ENCODE measurements at places on chromosomes 12 and 14.

DNA sequence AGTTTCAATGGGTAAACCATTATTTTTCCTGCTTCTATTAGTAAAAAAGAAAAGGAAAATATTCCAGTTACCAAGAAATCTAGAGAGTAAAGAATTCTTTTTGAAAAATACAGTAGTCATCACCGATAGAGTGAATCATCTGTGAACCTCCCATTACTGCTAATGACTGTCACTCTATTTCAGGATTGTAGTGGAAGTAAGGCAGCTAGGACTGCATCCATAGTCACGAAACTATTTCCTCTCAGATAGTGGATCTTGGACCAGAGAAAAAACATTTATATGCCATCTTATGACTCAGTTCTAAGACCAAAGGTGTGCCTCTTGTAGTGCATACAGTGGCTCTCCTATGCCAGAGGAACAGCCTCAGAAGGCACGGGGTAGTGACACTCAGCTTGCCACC is 173.9 kb upstream of the PLEKHA5 start:
- no peak for DNase-seq

DNA sequence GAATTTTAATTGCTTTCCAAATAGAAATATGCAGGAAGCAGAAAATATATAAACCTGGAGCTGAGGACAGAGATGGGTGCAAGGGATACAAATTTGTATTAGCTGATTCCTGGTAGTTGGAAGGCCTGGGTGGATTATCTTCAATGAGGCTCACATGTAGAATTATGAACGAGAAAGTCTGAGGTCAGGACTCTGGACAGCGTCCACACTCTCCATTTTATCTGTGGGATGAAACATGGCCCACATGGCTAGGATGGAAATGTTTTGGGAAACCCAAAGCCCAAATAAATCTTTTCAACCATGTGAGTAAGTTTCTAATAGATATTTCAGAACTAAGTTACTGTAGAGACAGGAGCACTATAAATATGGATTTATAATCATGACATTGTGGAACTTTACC is 256.1 kb downstream of the APAF1 start:
- DNase-seq, result no peak

GRCh38 chr12:5912437-5913334 is 32.4 kb downstream of the ANO2 start:
- DNase-seq, result no peak

- peak; percentile 86 for DNase-seq
These were observed 25.2 kb downstream of the KRT8 start for GRCh38 chr12:52879394-52880351.

DNA sequence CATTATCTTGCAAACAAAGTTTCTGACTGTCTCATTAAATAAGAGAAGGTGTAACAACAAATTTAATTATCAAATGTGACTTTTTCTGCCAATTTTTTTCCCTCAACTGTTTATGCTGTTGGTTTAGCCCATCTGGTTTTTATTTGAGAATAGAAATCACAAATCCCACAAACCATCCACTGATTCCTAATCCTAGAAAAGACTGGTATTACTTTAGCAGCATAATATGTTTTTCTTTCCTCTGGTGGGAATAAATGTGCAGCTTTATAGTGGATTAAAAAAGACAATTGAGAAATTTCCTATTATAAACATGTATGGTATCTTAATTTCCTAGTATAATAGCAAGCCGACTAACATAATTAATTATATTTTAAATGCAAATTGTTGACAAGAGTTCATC is 257.9 kb upstream of the FOXN3 start:
- DNase-seq, result no peak

DNA sequence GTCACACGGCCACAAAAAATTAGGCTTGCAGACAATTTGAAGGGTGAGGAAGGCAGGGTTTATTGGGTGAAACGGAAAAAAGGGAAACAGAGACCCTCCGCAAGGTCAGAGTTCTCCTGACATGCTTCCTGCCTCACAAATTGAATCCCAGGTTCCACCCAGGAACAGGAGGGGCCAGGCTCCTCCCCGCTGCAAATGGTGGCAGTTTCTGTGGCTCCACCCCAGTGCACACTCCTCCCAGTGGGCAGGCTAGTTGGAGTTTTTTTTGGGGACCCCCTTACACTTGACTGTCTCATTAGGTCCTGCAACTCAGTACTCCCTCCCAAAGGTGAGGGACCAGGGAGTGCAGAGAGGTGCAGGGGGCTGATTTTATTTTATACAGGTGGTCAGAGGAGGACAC is 39.4 kb upstream of the PPP1CC start:
- DNase-seq, result no peak

- DNase-seq, result no peak
These were observed 751.6 kb downstream of the NOVA1 start for GRCh38 chr14:25846246-25846645.

GRCh38 chr12:89424846-89425245 is 72.5 kb upstream of the DUSP6 start:
- no peak for DNase-seq

DNA sequence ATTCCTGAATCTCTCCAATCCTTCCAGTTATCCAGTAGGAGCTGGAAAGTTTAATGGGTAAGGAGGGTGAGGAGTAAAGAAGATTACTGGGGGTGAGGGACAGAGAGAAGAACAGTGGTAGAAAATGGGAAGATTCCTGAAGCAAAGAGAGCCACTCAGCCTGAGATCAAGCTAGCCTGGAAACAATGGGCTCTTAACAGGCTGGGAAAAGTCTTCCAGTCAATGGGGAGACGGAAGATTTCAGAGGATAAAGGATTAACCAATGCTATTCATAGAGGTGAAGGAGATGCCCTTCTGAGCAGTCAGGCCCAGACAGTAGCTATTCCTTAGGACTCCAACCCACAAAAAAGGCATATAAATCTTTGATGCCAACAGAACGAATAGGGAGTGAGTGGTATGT is 14.8 kb downstream of the GDF11 start:
- no peak for DNase-seq

DNA sequence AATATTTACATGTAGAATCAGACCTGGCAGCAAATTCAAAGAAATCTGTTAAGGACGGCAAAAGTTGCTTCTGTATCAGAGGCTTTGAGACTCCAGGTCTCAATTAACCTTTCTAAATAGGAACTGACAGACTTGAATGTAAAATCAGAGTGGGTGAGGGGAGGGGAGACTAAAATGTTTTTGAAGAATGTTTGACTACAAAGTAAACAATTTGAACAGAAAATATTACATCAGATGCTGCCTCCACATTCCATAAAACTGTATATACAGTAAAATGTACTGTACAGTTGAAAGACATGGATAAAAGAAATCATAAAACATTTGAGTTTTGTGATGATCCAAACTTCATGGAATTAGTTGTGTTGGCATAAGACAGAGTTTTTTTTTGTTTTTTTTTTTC is 49.5 kb upstream of the POC1B start:
- DNase-seq, result no peak

- no peak for DNase-seq
These were observed 14.3 kb downstream of the TBX3 start for GRCh38 chr12:114669401-114670290.

GRCh38 chr14:101591121-101591520 is 29.8 kb downstream of the DIO3 start:
- no peak for DNase-seq

- no peak for DNase-seq
These were observed 41.4 kb downstream of the SLC17A8 start for GRCh38 chr12:100398307-100398706.

DNA sequence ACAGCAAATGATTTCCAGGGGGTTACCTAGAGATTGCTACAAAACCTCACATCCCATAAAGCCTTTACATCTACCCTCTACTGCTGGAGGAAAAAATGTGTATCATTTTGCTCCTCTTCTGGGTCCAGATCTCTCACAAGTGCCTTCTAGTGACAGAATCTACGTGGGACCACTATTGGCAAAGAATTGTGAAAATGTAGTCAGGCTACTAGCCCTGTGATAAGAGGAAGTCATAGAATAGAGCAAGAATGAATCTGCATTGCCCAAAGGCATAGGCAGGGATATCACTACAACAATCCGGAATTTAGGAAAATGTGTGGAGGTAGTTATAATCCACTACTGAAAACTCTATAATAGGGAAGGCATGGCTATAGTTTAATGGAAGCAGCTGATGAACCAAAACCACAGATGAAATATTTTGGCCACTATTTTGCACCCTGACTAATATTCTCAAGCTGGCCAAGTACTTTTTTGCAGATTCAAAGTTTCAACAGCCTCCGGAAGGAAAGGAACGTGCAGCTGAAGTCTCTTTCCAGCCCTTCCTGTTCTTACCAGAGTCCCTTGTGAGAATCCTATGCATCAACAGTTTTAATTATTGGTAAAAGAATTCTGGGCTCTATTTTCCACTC is 176.8 kb downstream of the PHLDA1 start:
- DNase-seq, result no peak

DNA sequence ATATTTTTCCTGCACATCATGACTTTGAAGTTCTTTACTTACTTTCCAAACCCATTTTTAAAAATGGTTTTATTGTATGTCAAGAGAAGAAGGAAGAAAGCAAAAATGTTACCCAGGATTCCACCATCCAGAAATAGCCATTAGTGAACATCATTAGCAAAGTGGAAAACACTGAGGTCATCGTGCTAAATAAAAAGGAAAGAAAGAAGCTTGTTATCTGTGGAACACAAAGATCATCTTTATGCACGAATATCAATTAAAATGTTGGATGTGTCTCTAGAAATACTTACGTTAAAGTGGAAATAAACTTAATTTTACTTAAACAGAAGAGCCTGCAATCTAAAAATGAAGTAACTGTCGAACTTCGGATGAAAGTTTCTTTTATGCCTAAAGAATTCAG is 27.3 kb downstream of the SFSWAP start:
- DNase-seq, result no peak

DNA sequence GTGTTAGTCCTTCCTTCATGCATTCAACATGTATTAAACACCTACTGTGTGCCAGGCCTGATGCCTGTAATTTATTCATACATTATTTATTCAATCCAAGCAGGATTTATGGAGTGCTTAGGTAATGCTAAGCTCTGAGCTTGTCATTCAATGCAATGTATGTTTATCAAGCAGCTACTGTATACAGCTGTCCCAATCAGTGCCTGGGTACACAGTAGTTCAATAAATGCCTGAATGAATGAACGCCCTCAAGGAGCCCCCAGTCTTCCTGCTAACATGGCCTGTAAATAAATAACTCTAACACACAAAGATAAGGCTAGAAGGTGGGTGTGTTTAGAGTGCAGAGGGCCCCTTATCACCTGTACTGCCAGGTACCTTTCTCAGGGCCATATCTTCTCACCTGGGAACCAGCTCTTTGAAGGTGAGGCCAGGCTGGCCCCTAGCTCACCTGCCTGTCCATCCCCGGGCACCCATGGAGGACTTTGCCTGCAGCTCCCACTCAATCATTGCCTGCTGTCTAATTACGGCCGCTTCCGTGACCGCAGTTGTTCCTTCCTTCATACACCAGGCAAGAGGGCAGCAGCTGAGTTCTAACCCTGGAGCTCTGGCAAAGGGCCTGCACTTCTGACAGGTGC is 20.0 kb upstream of the KDM2B start:
- no peak for DNase-seq

- DNase-seq, result no peak
These were observed 34.8 kb upstream of the TESC start for GRCh38 chr12:117134059-117134458.

GRCh38 chr14:72254937-72255472 is 322.8 kb downstream of the RGS6 start:
- no peak for DNase-seq

DNA sequence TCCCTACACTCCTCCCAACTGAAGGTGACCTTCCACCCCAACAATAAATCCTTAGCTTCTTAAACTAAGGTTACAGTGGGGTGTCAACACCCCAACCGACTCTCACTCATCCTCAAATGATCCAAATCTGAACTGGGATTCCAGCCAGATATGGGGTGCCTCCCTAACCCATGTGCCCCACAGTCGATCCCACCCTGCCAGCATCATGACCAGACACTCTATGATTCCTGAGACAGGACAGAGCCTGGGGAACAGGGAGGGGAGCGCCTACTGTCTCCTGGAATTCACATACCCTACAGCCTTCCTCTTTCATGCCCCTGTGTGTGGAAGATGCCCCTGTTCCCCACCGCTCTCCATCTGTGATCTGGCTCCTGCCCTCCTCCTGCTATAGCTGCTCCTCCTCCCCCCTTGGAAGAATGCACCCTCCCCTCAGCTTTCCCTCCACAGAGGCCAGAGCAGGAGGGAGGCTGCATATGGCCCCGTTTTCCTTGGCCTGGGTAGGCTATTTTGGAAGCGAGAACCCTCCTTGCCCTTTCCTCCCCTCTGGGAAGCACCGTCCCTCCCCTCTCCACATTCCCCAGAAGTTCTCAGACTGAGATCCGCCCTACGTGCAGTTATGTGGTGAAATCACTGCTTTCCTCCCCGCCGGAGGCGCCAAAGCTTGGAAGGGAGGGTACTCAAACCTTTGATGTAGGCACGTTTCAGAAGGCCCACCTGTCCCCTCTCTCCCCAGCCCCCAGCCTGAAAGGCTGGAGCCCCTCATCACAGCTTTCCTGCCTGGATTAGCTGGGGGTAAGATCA is 48.0 kb downstream of the SMUG1 start:
- DNase-seq, result no peak

DNA sequence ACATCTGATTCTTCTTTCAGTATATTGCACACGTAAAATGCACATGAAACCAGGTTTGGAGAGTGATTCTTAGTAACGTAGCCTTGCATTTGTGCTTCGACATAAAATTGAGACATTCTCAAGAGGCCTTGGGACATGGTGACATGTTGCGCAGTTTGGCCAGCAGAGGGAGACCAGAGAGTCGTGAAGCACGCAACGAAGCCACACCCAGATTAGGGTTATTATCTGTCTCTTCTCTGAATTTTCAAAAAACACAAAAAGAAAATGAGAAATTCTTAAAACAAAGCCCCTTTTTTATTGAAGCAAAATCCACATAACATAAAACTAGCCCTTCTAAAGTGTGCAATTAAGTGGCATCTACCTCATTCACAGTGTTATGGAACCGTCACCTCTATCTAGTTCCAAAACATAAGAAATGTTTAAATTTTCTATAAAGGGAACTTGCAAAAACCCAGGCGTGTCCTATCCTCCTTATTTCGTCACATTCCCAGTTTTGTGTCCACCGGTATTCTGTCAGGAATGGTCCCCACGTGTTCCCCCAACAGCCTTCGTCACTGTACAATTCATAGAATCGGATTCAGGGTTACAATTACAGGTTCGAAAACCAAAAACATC is 108.8 kb upstream of the ATF7IP start:
- DNase-seq, result peak; percentile 74

DNA sequence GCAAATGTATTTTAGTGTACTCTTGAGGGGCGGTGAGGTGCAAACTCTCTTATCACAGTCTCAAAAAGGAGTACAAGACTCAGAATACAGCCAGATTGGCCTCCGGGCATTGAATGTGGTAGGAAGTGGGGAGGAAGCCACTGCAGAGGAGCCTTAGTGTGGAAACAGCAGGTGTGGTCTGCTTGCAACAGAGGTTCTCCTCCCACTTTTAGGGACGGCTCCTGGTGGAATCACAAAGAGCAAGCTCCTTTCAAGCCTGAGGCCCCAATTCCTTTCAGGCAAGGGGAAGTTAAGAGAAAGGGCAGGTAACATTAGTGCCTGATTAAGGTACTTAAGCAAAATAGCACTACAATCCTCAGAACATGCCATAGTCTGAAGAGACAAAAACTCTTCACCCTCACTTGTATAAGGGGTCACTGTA is 23.7 kb upstream of the SLC2A3 start:
- no peak for DNase-seq

Data from breast epithelium (tissue), 4 donors.